ENCODE measurements at places on chromosomes 5 and 9. TPM values are rescaled to one million over a fixed set of nuclear protein-coding genes. Genes with fewer than 3 reads are reported as not detected.

DNA sequence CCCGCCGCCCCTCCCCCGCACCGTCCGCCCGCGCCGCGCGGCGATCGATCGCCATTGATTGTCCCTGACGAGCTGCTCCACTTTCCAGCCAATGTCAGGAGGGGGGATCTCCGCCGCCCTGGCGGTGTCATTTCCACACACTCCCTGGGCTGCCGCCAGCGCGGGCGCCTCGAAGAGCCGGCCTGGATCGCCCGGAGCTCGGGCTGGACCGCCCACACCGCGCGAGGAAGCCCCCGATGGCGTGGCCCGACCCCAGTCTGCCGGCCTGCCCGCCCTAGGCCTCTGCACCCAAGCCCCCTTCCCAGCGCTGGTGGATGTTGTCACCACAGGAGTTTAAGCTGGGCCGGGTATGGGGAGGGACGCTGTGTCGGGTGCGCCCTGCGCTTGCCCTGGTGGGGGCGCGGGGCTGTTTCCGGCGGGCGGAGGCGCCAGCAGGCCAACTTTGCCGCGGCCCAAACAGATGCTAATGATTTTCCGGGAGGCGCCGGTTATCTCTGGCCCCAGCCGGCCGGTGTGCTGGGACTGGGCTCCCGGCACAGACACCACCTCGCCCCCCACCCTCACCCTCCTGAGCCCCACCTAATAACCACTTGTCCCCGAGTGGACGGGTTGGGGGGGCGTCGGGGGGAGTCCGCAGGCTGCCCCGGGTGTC lies 10.6 kb upstream of the CXXC5 start:
- no peak for DNase-seq

DNA sequence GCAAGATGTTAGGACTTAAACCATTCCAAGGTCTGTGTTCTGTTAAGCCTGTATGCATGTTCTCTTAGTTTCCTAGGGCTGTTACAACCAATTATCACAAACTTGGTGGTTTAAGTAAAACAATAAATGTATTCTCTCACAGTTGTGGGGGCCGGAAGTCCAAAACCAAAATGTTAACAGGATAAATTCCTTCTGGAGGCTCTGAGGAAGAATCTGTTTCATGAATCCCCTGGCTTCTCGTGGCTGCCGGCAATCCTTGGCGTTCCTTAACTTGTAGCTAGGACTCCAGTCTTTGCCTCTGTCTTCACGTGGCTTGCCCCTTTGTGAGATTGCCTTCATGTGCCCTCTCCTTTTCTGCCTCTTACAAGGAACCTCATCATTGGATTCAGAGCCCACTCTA lies 30.4 kb downstream of the FEM1C start:
- no peak for DNase-seq

DNA sequence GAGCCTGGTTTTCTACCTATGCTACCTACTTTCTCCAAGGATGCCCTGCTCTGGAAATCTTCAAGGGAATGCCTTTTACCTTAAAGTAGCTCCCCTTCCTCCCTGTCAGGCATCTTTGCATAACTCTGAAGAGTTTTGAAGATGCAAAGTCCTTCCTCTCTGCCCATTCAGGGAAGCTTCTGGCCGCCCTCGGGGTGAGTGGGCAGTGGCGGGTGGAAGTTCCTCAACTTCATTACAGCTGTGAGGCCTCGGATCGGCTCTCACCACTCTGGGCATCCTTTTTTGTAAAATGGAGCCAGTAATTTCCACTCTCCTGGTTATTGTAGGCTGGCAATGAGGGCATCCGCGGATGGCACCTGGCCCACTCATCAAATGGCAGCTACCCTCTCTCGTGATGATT lies 31.7 kb upstream of the STXBP1 start:
- DNase-seq: no peak

The DMRTA1 gene
- total RNA-seq: 3.3 TPM

DNA sequence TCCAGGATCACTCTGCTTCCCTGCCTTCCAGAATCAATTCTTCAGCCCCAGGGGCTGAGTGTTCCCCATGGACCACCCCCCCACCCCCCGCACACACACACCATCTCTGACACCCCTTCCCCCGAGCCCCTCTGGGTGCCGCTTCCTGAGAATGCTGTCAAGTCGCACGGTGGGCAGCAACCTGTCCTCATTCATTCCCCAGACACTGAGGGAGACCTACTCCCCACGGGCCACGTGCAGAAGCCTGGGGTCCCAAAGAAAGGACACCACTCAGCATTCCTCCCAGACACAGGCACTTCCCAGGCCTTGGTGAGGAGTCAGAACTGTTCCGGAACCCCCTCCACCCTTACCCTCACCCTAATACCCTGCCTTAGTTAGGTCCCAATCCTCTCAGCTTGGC lies 12.8 kb downstream of the CPLX2 start:
- no peak for DNase-seq

- no peak for DNase-seq
Observed at GRCh38 chr9:132014218-132014805, 65.4 kb downstream of the MED27 start.

The LCN15 gene
- 0.61 TPM for total RNA-seq

- no peak for DNase-seq
Observed at GRCh38 chr5:106964132-106964531, 706.6 kb downstream of the EFNA5 start.

DNA sequence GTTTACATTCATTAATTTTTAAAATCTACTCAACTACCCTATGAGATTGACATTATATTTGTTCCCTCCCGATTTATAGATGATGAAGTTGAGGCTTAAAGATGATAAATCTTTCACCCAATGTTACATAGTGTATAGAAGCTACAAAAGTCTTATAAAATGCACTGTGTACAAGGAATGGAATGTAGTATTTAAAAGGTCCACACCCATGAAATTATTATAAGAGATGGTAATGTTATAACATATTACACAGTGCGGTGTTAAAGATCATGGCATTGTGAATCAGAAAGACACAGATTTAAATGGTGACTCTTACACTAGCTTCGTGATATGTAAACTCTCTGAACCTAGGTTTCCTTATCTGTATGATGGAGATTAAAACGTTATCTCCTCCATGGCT lies 141.6 kb upstream of the CHD1 start:
- no peak for DNase-seq

- DNase-seq: no peak
Observed at GRCh38 chr9:79254900-79255650, 316.7 kb upstream of the TLE4 start.

DNA sequence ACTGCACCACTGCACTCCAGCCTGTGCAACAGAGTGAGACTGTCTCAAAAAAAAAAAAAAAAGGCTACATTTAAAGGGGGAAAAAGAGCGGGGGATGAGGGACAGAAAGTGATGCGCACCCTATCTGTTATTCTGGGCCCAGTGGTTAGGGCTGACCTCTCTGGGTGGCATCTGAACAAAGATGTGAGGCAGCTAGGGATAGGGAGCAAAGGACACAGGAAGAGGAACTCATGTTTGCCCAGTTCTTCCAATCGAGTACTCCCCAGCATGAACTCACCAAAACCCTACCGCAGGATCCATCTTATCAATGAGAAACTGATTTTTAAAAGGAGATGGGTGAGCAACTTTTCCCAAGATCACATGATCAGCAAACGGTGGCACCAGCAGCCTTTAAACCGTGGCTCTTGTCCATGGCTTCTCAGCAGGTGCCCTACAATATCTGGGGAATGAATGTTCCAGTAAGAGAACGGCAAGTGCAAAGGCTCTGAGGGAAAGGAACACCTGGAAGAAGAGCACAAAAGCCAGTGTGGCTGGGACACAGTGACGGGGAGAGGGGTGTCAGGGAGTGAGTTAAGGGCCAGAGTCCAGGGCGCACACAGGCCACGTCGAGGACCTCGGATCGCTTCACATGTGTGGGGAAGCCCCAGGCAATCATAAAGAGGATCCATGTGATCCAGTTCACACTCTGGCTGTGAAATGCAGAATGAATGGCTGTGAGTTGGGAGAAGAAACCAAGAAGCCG lies 22.0 kb downstream of the RAPGEF1 start:
- no peak for DNase-seq

DNA sequence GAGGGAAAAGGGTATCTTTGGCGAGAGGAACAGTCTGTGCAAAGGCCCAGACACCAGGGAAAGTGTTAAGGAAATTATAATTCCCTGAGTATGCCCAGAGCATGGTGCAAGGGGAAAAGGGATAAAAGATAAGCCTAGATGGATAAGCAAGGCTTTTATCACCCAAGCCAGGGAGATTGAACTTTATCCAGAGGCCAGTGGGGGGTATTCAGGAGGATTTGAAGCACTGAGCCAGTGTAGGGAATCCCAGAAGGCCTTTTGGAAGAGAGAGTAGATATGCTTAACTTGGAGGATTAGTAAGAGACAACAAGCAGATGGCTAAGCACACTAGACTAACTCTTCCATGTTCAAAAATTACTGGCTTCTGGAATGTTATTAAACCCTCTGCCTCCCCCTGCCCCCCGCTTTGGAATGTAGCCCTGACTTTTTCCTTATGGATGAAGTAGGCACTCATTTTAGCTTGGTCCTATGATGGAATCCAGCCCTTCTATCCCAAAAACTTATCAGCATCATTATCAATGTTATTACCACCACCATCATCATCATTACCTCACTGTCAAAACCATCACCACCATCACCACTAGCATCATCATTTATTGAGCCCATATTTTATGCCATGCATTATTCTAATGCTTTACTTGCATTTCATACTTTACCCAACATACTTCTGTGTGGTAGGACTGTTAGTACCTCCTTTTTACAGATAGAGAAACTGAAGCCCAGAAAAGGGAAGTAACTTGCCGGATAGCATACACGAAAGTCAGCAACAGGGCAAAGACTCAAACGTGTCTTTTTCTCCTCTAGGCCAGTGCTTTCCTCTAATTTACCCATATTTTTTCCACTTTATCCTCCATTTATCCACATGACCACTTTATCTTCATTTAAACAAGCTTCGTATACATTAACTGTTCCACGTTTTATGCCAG lies 237.0 kb downstream of the PAPPA start:
- no peak for DNase-seq

DNA sequence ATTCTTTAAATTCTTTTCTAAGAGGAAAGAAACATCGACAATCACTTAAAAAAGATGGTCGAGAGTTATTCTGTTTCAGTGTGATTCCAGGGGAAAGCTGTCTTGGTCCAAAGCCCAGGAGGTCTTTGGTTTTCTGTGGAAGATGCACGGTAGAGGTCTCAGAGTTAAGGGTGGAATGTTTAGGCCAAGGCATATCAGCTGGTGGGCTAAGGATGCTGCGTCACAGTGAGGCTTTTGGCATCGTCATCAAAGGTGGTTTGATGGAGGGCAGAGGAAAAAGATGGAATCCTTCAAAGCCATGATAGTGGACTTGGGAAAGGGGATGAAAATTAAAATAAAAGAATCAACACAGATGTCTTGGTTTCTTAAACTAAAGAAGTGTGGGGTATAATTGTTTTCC lies 137.3 kb upstream of the ANKH start:
- no peak for DNase-seq

The DDX31 gene
- total RNA-seq: 25.2 TPM

DNA sequence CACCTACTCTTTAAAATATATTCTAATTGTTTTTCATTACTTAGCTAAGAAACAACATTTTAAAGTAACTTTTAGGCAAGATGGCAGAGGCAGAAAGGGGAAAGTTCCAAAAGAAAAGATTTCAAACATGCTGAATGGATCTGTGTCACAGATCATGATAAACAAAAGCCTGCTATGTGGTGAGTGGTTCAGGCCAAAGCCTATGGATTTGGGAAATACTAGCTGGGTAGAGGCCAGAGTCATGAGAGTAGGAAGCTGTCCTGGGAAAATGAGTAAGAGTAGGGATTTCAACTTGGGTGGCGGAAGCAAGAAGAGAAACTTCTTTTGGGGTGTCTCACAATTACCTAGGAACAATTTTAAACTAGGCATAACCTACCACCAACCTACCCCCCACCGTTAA lies 68.7 kb upstream of the GRHPR start:
- DNase-seq: no peak

GRCh38 chr5:158140120-158140731 lies 281.3 kb upstream of the CLINT1 start:
- DNase-seq: no peak

DNA sequence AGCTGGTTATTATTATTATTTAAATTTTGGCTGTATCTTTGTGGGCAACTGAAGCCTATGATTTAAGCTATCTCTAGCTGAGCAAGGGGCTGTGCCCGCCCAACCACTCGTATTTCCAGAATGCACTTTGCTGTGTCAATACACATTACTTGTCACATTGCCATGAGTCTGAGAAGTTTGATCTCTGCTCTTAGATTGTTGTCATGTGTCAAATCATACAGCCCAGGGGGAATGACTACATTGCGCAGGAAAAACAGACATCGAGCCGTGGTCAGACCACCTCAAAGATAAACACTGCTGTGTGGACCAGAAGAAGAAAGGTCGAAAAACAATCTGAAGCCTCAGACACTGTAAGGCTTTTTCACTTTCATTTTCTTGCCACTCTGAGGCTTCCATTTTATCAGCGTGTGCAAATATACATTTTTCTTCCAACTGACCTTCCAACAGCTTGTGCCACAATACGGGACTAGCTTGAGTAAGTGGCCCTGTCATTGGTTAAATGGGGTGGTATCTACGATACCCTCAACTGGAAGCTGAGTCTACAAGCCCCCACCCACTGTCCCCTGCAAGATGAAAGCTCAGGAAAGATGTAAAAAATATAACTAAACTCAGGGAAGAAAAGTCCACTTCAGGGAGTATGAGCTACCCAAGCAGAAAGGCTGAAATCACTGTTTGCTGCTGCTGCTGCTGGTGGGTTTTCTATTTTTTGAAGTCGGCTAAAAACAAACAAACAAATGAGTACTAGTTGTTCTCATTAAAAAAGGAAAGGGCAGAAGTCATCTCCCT lies 603.0 kb downstream of the BNC2 start:
- DNase-seq: no peak

The PCDH1 gene
- total RNA-seq: 101 TPM

DNA sequence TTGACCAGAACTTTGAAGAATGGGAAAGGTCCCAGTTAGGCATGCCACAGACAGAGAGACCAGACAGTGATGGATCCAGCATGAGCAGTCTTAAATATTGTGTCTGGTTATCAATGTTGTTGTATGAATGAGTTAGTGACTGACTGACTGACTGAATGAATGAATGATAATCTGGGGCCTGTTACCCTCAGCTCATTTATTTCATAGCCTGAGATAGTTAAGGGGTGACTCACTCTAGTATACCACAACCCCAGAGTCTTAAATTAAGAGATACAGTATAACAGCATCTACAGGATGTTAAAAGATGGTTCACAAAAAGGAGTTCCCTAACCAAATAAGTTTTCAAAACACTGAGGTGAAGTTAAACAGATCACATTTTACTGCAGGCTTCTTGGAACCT lies 133.5 kb downstream of the SGCD start:
- no peak for DNase-seq
